ENCODE measurements at places on chromosomes 11 and 22. TPM values are rescaled to one million over a fixed set of nuclear protein-coding genes. Genes with fewer than 3 reads are reported as not detected.

DNA sequence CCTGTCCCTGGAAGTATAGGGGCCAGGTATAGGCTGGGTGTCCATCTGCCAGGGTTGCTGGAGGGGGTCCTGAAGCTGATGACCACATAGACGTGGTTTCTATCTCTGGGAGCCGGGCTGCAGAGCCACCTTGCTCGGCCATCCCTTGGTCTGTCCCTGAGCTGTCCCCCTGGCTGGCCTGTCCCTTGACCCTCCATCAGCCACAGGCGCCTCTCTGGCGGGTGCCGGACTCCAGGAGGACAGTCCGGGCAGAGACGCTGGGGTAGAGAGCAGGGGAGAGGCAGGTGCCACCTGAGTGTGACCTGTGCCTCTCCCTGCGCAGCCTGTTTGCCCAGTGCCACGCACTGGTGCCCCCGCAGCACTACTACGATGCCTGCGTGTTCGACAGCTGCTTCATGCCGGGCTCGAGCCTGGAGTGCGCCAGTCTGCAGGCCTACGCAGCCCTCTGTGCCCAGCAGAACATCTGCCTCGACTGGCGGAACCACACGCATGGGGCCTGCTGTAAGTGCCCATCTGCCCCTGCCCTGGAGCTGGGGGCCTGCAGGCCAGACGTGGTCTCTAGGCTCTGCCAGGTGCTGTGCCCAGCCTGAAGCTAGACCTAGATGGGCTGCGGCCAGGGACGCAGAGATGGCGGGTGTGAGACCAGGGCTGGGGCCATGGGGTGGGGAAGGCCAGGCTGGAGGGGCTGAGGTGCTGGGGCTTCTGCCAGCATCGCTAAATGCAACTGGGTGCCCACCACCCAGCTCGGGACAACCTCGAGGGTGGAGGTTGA lies 29.9 kb downstream of the MUC2 start:
- no peak overlapping the region for H3K27ac ChIP-seq
- H3K4me3 ChIP-seq = no peak overlapping the region
- no peaks in the 10 kb centered on the region for H3K36me3 ChIP-seq
- no peaks in the 10 kb centered on the region for H3K27me3 ChIP-seq

GRCh38 chr11:57191311-57192219 lies 9.8 kb downstream of the LRRC55 start:
- H3K27me3 ChIP-seq = no peaks in the 10 kb centered on the region
- no peaks in the 10 kb centered on the region for H3K36me3 ChIP-seq
- H3K27ac ChIP-seq = no peak overlapping the region
- no peak overlapping the region for H3K4me3 ChIP-seq

DNA sequence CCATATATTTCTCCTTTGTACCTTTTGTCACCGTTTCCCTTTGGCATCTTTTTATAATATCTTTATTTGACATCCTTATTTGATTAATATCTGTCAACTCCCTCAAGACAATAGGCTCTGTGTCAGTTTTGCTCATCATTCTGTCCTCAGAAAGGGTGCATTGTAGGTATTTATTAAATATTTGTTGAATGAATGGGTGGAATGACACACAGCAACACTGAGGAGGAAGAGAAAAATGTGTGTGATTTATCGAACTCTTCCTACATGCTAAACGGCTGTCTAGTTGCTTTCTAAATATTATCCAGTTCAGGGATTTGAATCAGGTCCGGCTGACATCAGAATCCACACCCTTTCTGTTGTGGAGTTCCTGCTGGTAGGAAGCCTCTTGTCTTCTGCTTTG lies 98.2 kb downstream of the NAV2 start:
- H3K27me3 ChIP-seq = no peaks in the 10 kb centered on the region
- H3K36me3 ChIP-seq = no peaks in the 10 kb centered on the region
- H3K4me1 ChIP-seq = no peaks in the 10 kb centered on the region
- DNase-seq = no peak
- H3K27ac ChIP-seq = no peak overlapping the region

DNA sequence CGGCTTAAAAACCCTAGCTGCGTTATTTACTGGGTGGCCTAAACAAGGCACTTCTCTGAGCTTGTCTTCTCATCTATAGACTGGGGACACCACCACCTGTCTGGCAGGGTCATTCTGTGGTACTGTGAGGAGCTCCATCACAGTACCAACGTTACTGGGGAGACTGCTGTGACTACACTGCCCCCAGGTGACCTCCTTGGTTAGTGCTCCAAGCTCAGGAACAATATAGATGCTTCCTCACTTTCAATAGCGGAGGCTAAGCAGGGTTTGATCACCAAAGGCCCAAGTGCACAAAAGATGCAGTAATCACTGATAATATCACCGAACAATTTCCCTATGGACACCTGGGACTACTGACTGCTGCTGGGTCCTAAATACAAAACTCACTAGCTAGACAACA lies 18.8 kb downstream of the PRPF19 start:
- no peak for DNase-seq
- H3K27me3 ChIP-seq = no peaks in the 10 kb centered on the region
- H3K27ac ChIP-seq = no peak overlapping the region
- peaks cover 63% of the 10 kb centered on the region for H3K36me3 ChIP-seq

GRCh38 chr11:2114430-2115241 lies 24.6 kb downstream of the IGF2 start:
- H3K4me1 ChIP-seq = peaks cover 2% of the 10 kb centered on the region
- no peak overlapping the region for H3K4me3 ChIP-seq
- no peak overlapping the region for H3K27ac ChIP-seq
- no peaks in the 10 kb centered on the region for H3K36me3 ChIP-seq
- DNase-seq = no peak

Gene MICALL1
- 28.5 TPM for total RNA-seq

GRCh38 chr22:37303821-37304274 lies 21.5 kb downstream of the CYTH4 start:
- DNase-seq = no peak
- H3K36me3 ChIP-seq = no peaks in the 10 kb centered on the region
- no peaks in the 10 kb centered on the region for H3K4me1 ChIP-seq
- H3K27me3 ChIP-seq = no peaks in the 10 kb centered on the region
- H3K4me3 ChIP-seq = no peak overlapping the region

Gene FAM83F
- total RNA-seq = 10.2 TPM

GRCh38 chr11:122168218-122168617 lies 52.2 kb upstream of the BLID start:
- no peak overlapping the region for H3K4me3 ChIP-seq
- H3K4me1 ChIP-seq = peaks cover 7% of the 10 kb centered on the region
- H3K27ac ChIP-seq = no peak overlapping the region
- H3K27me3 ChIP-seq = no peaks in the 10 kb centered on the region
- DNase-seq = no peak
- no peaks in the 10 kb centered on the region for H3K36me3 ChIP-seq

- H3K4me3 ChIP-seq = no peak overlapping the region
- H3K27me3 ChIP-seq = no peaks in the 10 kb centered on the region
- DNase-seq = no peak
- peaks cover 41% of the 10 kb centered on the region for H3K4me1 ChIP-seq
- H3K27ac ChIP-seq = peak overlapping the region; percentile 29
These were observed 13.1 kb downstream of the SLC43A1 start for GRCh38 chr11:57502376-57502775.

- H3K27ac ChIP-seq = no peak overlapping the region
- peaks cover 74% of the 10 kb centered on the region for H3K27me3 ChIP-seq
- H3K36me3 ChIP-seq = no peaks in the 10 kb centered on the region
- H3K4me3 ChIP-seq = no peak overlapping the region
- H3K4me1 ChIP-seq = no peaks in the 10 kb centered on the region
- DNase-seq = no peak
These were observed 3.6 kb upstream of the LMO1 start for GRCh38 chr11:8267280-8267679.

DNA sequence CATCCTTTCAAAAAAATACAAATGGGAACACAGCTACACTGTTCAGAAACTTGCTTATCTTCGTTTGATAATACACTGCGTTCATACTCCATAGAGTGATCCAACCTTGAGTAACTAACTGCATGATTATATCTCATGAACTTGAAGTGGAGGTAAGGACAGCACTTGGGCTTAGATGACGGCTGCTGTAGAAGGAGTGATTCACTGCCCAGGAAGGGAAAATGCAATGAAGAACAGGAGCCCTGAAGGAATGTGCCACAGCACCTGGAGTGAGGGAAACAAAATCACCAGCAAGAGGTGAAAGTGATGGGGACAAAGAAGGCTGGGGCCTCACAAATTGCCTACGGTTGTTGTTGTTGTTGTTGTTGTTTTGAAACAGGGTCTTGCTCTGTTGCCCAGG lies 44.1 kb upstream of the SC5D start:
- DNase-seq = no peak
- no peaks in the 10 kb centered on the region for H3K4me1 ChIP-seq
- H3K4me3 ChIP-seq = no peak overlapping the region
- H3K27me3 ChIP-seq = no peaks in the 10 kb centered on the region
- no peak overlapping the region for H3K27ac ChIP-seq

Gene OR51F2
- total RNA-seq = not detected

Gene TMEM191B
- total RNA-seq = 24.7 TPM

DNA sequence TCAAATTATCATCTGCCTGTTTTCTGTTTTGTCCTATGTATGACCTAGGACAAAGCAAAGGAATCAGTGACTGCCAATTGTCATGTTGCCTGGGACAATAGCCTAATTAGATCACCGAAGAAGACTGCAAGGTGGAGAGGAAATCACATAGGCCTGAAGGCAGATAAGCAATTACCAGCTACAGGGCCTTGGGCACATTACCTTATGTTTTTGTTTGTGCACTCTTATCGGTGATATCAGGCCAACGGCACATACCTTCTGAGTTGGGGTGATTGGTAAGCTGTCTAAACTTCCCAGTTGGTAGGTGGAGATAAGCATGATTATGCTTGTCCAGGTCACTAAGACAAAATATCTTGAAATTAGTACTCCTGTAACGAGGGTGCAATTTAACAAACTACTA lies 58.1 kb upstream of the FAM181B start:
- H3K4me1 ChIP-seq = peaks cover under 1% of the 10 kb centered on the region
- H3K4me3 ChIP-seq = no peak overlapping the region
- no peaks in the 10 kb centered on the region for H3K36me3 ChIP-seq
- DNase-seq = no peak

DNA sequence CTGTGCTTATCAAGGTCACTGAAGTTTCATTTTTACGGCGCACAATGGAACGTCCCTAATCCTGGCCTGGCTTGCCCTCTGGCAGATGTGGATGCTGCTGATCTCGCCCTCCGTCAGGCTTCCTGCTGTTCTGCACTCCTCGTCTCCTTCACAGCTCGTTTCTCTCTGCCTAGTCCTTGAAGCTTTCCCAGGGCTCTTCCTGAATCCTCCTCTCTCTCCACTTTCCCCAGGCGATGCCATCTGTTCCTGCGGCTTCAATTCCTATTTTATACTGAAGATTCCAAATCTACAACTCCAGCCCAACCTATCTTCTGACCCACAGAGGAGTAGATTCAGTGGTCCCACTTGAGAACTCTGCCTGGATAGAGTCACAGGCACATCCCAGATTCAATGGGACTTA lies 14.2 kb downstream of the SLC22A8 start:
- H3K27ac ChIP-seq = no peak overlapping the region
- no peaks in the 10 kb centered on the region for H3K36me3 ChIP-seq
- no peak overlapping the region for H3K4me3 ChIP-seq
- no peak for DNase-seq
- H3K27me3 ChIP-seq = no peaks in the 10 kb centered on the region
- H3K4me1 ChIP-seq = no peaks in the 10 kb centered on the region

GRCh38 chr11:134046681-134047449 lies 22.0 kb upstream of the JAM3 start:
- H3K4me1 ChIP-seq = peaks cover 7% of the 10 kb centered on the region
- H3K4me3 ChIP-seq = no peak overlapping the region
- H3K36me3 ChIP-seq = no peaks in the 10 kb centered on the region

- H3K36me3 ChIP-seq = no peaks in the 10 kb centered on the region
- H3K4me3 ChIP-seq = no peak overlapping the region
- no peaks in the 10 kb centered on the region for H3K27me3 ChIP-seq
- DNase-seq = no peak
These were observed 1339.2 kb upstream of the TENM4 start for GRCh38 chr11:80779905-80780605.

DNA sequence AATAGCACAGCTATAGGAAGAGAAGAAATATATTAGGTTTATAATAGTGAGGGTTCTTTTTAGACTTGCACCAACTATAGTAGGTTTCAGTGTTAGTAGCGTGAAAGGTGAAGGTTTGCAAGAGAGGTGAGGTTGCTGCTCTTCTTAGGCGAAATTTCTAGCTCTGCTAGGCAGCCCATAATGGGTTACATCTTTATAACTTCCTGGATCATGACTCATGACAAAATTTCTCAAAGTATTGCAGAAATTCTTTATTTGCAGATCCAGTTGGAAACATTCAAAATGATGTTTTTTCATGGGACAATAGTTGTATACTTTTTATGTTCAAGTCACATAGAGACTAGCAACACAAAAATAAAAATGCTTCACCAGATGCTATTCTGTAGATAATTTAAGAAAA lies 260.0 kb downstream of the SOX6 start:
- H3K4me3 ChIP-seq = no peak overlapping the region
- DNase-seq = no peak
- no peaks in the 10 kb centered on the region for H3K36me3 ChIP-seq
- H3K27me3 ChIP-seq = no peaks in the 10 kb centered on the region

DNA sequence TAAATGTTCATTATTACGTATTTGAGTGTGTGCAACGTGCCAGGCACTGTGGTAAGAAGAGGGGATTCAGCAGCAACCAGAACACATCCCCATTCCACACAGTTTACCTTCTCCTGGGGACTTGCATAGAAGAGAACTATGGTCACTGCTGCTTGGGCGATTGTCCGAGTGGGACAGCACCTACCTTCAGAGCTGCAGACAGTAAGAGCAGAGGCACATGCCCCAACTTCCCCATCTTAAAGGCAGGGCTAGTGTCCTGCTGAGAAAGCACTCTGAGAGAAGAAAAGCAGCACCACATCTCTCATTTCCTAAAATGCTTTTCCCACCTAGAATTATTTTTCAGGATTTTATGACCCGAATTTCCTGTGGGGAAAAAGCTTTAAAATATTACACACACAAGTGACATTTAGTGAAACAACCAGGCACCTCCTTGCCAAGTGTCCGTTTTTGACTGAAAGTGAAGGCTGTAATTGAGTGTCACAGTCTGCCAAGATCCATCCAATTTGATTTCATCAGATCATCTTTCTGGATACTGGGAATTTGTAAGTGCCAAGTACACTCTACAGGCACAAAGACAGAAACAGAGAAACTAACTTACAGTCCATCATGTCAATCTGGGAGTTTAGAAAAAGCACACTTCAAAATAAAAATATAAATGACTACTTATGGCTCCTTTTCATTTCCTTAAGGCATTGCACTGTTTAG lies 24.6 kb downstream of the TRAF6 start:
- H3K4me3 ChIP-seq = no peak overlapping the region
- no peaks in the 10 kb centered on the region for H3K36me3 ChIP-seq
- DNase-seq = no peak

Gene EFEMP2
- 78.4 TPM for total RNA-seq

Gene GDPD4
- not detected for total RNA-seq

- no peak for DNase-seq
- H3K4me1 ChIP-seq = peaks cover 23% of the 10 kb centered on the region
- H3K27me3 ChIP-seq = no peaks in the 10 kb centered on the region
- no peak overlapping the region for H3K27ac ChIP-seq
These were observed 2.8 kb upstream of the RNF141 start for GRCh38 chr11:10543782-10544181.

GRCh38 chr11:79110321-79110720 lies 330.5 kb downstream of the TENM4 start:
- no peaks in the 10 kb centered on the region for H3K4me1 ChIP-seq
- no peak overlapping the region for H3K4me3 ChIP-seq
- DNase-seq = no peak
- H3K36me3 ChIP-seq = no peaks in the 10 kb centered on the region
- no peaks in the 10 kb centered on the region for H3K27me3 ChIP-seq
- H3K27ac ChIP-seq = no peak overlapping the region

GRCh38 chr22:19951346-19951745 lies 9.7 kb upstream of the TXNRD2 start:
- peaks cover 9% of the 10 kb centered on the region for H3K36me3 ChIP-seq
- peaks cover 11% of the 10 kb centered on the region for H3K4me1 ChIP-seq
- no peak overlapping the region for H3K27ac ChIP-seq
